Nucleus accumbens (tissue), 56 donors: ENCODE measurements at places on chromosomes 1 and 21.

- DNase-seq, result no peak
Measured at GRCh38 chr1:52032124-52032784, 1.4 kb downstream of the KTI12 start.

GRCh38 chr1:225777058-225777582 lies 506 bp upstream of the SRP9 start:
- no peak for DNase-seq

DNA sequence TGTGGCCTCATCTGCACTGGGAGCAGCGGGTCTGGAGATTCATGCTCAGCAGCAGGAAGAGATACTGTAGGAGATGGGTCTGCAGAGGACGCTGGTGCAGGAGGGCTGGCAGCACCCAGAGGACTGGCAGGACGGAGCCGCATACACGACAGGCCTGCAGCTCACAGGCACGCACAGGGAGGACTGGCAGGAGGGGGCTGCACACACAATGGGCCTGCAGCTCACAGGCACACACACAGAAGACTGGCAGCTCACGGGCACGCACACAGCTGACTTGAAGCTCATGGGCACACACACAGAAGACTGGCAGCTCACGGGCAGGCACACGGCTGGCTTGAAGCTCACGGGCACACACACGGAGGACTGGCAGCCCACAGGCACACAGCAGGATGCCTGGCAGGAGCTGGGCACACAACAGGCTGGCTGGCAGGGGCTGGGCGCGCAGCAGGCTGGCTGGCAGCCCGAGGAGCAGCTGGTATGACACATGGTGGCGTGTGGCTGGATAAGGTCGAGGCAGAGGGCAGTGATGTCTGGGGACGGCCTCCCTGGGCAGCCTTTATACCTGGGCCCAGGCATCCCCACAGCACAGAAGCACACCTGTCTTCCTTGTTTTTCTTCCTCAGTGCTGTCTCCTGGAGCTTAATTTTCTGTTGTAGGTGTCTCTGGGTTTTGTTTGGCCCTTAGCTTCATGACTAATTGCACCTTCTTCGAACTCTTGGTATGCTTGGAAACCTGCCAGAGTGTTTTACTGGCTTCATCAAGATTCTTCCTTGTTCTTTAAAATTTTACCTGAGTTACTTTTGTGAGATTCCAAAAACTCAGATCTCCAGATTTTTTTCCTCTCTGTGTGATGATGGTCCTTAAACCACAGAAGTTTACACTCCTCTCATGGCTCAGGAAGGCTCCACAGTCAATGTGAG lies at the start of gene KRTAP12-2:
TSS of gene KRTAP12-2 (minus strand) at position 527 of the 920 bp plus-strand sequence. CDS start at position 486, 41 bp downstream.
- no peak for DNase-seq

DNA sequence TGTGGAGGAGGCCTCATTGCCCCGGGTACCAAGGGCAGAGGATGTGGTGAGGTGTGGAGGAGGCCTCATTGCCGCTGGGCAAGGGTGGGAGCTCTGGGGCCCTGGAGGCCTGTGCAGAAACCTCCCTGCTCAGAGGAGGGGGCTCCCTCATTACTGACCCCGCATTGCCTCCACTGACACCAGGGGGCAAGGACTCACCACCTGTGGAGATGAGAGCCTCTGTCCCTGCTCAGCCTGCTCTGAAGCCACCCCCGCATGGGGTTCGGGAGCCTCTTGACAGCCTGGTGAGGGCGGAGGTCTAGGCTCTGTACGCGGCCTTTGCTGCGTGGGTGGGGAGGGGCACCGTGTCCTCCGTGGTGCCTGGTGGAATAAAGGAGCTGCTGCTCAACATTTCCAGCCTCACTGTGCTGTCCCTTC lies 95.0 kb upstream of the COL6A1 start:
- no peak for DNase-seq

- DNase-seq, result no peak
Measured at GRCh38 chr1:44598167-44598566, 76.1 kb downstream of the TMEM53 start.
